ENCODE measurements at places on chromosomes 3 and 15. TPM values are rescaled to one million over a fixed set of nuclear protein-coding genes. Genes with fewer than 3 reads are reported as not detected.

Gene OXTR
- 0.63 TPM for total RNA-seq

- no peak for DNase-seq
These were observed 323.0 kb upstream of the SEMA6D start for GRCh38 chr15:47394286-47394809.

- DNase-seq: no peak
These were observed 14.0 kb upstream of the LMAN1L start for GRCh38 chr15:74798388-74799254.

Gene PAQR9
- total RNA-seq: not detected

- DNase-seq: no peak
These were observed 196.6 kb downstream of the TPRG1 start for GRCh38 chr3:189368384-189368783.

- no peak for DNase-seq
These were observed 301.1 kb upstream of the LRRFIP2 start for GRCh38 chr3:37475435-37475834.

DNA sequence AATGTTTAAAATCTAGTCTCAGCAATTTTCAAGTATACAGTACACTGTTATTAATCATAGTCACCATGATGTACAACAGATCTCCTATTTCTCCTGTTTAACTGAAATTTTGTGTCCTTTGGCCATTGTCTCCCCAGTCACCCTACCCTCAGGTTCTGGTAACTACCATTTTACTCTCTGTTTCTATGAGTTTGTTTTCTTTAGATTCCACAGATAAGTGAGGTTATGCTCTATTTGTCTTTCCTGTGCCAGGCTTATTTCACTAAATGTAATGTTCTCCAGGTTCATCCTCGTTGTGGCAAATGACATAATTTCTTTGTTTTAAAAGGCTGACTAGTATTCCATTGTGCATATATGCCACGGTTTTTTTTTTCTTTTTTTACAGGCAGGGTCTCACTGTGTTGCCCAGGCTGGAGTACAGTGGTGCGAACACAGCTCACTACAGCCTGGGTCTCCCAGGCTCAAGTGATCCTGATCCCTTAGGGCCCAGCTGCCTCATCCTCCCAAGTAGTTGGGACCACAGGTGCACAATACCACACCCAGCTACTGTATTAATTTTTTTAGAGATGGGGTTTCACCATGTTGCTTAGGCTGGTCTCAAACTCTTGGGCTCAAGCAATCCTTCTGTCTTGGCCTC is 50.0 kb downstream of the RAB7A start:
- no peak for DNase-seq

GRCh38 chr15:57550640-57551039 is 41.1 kb upstream of the MYZAP start:
- DNase-seq: no peak

GRCh38 chr3:14238356-14238755 is 59.7 kb downstream of the LSM3 start:
- no peak for DNase-seq

DNA sequence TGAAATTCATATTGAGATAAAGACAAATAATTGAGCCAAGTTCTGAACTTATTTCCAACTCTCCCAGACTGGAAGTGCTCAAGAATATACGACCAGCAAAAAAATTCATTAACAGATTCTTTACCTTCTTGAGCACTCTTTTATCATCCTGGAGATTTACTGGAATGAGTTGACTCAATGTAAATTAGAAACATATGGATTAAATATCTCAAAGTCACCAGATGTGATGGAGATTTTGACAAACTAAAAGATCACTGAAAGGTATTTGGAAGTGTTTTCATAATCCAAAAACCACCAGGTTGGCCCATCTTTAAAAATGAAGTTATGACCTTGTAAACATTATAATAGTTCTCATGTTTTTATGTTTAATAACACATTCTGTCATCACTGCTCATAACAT is 433.2 kb upstream of the RASGRP1 start:
- DNase-seq: no peak

Data from foreskin keratinocyte (primary cell).